ENCODE measurements at places on chromosomes 3 and 15. TPM values are rescaled to one million over a fixed set of nuclear protein-coding genes. Genes with fewer than 3 reads are reported as not detected.

Gene MESP1
- 1.5 TPM for total RNA-seq

Gene CYP19A1
- total RNA-seq: not detected

Gene NR2E3
- 0.10 TPM for total RNA-seq

Gene ATP10A
- 1.1 TPM for total RNA-seq

Gene C2CD4A
- 0.05 TPM for total RNA-seq

Gene FETUB
- total RNA-seq: not detected

Gene HRG
- total RNA-seq: not detected

Gene CNTN6
- 0.05 TPM for total RNA-seq

Gene TRIM42
- not detected for total RNA-seq

All from glomerular endothelial cell (primary cell).